Activated CD8-positive, alpha-beta memory T cell treated with anti-CD3 and anti-CD28 coated beads for 24 hours (primary cell): ENCODE measurements at places on chromosomes 3 and 15.

DNA sequence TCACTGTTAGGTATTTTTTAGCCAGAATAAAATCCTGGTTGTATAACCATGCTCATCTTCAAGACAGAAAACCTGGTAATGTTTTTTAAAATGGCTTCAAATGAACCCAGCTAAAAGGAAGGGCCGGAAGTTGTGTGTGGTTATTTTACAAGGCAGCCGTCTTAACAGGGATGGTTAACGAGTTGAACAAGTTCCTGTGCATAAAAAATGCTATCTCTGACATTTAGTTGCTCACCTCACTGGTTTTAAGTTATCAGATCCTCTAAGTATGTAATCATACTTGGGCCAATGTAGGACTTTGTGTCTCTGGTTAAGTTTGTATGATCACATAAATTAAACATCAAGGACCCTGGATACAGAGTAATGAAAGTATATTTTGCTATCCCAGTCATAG, 2.1 kb downstream of the ATP11B start:
- DNase-seq: no peak

- no peak for DNase-seq
These were observed 9.2 kb downstream of the PLIN1 start for GRCh38 chr15:89669941-89670340.

DNA sequence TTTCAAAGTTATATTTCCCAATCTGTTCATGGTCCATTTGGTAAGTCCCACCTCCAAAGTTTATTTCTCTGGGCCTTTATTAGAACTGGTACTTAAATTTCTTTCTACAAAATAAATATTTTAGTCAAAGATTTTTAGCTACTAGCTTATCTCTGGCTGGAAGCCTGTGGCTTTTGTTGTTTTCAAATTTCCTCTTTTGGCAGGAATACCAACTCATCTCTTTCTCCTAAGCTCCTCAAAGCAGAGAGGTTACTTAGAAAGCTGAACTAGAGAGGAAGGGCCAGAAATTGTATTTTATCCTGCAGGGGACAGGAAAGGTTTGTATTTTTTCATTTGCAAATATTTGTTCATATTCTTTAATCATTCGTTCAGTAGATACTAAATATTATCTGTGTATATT, 227.8 kb downstream of the TBL1XR1 start:
- no peak for DNase-seq

- no peak for DNase-seq
These were observed 40.7 kb upstream of the CHST2 start for GRCh38 chr3:143078883-143079282.

DNA sequence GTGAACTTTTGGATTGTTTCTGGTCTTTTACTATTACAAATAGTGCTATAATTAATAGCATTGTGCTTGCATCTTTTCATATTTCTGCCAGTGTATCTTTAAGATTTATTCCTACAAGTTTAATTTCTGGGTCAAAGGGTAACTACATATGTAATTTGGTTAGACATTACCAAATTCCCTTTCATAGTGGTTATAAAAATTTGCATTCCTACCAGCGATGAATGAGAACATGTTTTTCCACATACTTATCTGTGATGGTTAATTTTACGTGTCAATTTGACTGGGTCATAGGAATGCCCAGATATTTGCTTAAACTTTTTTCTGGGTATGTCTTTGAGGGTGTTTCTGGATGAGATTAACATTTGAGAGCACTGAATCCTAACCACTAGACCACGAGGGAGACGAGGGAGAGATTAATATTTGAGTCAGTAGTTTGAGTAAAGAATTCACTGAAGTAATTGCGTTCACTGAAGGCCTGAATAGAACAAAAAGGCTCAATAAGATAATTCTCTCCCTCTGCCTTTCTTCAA, 132.3 kb upstream of the NEO1 start:
- no peak for DNase-seq

DNA sequence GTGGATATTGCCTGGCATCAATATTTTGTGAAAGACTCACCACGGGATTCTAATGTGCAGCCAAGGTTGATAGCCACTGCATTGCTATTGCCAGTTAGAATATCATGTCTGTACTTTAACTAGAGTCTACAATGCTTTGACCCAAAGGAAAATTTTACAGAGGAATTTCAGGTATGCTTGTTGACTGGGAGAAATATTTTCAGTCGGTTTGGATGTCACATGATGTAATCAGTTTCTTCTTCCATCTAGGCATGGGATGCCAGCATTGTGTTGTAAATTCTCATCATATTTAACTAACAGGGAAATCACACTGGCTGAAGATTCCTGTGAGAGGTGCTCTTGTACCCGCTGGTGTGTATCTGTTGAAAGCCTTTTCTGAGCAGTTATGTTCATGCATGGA, 508.9 kb upstream of the ADAMTS9 start:
- no peak for DNase-seq

GRCh38 chr3:159616234-159616825, 372.3 kb upstream of the IL12A start:
- no peak for DNase-seq

GRCh38 chr3:189827108-189827507, 195.9 kb downstream of the TP63 start:
- no peak for DNase-seq

DNA sequence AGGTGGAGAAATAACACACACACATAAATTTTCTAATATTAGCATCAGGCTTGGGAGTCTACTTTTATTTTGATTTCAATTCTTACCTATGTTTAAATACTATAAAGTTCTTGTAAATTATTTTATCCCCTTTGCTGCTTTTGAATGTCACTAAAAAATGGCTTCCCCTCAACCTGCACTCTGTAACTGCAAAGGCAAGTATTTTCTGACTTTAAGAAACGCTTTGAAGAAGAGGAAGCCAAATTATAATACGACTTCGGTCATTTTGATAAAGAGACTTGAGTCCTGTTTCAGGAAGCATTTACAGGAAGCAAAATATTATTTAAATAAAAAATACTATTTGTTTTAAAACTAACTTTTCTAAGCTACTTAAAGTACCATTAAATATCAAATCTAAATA, 627.7 kb upstream of the AGTR1 start:
- DNase-seq: no peak

DNA sequence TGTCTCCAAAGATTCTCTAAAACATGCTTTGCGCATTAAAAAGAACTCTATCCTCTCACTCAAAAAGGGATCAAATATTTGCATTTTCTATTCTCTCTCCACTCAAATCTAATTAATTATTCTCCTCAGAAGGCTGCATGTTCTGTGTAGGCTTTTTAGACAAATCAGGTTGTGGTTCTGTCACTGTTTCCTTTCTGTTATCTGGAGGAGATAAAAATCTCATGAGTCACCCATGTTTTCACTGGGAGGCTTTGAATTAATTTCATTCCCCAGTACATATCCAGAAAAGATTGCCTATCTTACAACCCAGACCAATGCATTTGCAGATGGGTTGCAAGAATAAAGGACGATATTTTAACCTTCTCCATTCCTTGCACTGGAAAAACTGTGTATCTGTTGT, 446.5 kb downstream of the GRM7 start:
- no peak for DNase-seq

- no peak for DNase-seq
These were observed 23.5 kb downstream of the PAK2 start for GRCh38 chr3:196763179-196763578.

DNA sequence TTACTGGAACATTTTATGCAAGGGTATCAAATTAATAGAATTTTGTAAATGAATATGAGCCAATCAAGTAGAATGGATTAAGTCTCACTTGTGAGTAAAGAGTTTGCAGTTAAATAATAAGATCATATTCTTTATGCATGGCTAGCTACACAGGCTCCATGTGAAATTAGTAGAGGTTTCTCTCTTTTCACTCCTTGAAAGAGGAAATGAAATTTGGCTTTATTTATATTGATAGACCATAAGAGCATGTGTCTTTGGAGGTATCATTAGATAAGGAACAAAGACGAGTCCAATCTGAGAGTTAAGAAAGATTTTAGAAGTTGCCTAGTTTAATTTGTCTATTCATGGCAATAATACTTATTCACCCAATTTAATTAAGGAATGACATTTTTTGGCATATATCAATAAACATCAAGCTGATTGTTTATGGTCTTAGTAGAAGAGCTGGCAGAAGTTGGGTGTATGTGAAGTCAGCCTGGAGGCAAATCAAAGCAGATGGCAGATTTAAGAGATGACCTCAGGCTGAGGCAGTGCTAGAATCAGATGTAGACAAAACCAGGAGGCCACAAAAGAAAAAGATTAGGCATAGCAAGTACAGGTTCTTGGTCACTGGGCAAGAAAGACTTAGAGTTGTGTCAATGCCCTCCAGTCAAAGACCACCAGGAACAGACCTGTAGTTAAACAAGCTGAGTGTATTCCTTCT, 406.5 kb upstream of the ARHGEF26 start:
- no peak for DNase-seq

DNA sequence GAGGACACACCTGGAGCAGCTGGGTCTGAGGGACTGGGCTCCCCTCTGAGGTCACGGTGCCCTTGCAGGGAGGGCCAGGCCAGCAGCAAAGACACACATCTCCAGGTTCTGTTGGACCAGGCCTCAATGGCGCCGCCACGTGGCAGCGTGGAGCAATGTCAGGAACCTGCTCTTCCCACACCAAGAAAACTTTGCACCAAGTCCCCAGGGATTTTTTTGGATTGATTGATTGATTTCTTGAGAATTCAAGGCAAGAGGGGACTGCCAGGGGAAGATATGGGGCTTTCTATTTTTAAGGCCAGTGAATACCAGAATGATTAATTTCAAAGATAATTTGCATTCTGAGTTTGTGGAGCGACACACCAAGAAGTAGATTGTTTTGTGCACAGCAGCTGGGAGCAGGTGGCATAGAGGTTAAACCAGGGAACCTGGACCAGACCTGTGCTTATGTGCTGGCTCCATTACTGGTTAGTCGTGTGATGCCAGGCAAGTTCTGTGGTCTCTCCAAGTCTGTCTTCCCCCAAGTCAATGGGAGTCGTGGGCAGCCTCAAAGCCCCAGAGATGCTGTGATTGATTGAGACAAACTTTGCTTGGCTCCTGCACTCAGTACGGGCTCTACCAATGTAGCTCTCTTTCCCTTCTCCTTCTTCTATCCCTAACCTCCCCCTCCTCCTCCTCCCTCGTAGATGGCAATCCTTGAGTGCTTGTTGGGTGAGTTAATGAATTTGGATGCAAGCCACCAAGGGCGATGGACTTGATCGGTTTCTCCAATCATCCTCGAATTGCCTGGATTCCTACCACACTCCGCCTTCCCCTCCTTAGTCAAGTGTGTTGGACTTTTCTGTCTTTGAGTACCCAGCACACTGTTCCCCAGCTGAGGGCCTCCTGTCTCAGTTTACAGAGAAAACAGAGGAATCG, 96.2 kb upstream of the TRPM1 start:
- peak; percentile 72 for DNase-seq

DNA sequence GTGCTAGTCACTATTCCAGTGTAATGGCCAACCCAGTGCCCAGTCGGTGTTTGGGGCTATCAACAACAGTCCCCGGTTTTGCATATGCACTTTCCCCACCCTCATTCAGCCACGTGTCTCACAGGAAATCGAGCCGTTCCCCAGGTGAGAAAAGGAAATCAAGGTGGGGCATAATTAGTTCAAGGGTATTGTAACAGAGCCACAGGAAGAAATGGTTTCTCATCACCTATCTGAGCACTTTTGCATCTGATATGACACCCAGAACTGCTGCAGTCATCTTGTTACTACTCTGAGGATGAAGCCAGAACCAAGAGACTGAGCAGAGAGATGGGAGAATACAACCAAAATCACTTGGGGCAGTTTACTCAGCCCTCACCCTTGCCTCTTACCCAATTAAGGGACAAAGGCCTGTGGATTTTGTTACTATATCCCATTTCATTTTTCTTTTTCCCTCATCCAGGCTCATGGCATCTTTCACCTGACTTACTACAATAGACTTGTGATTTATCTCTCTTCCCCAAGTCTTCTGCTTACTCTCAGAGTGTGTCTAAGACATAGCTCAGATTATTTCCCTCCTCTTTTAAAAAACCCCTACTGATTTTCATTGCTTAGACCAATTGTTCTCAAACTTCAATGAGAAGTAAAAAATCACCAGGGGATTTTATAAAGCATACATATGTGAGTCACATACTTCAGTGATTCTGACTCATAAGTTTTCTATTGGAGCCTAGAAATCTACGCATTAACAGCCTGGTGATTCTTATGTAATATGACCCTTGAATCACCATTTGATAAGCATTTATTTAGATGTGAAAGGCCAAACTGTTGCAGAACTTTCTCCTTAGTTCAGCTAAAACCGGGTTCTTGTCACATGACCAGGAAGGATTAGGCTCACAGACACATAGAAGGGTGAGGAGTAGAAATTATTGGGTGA, 40.5 kb downstream of the TRAT1 start:
- DNase-seq: peak; percentile 63

- DNase-seq: no peak
These were observed 32.3 kb upstream of the UBE2Q2 start for GRCh38 chr15:75810874-75811498.

DNA sequence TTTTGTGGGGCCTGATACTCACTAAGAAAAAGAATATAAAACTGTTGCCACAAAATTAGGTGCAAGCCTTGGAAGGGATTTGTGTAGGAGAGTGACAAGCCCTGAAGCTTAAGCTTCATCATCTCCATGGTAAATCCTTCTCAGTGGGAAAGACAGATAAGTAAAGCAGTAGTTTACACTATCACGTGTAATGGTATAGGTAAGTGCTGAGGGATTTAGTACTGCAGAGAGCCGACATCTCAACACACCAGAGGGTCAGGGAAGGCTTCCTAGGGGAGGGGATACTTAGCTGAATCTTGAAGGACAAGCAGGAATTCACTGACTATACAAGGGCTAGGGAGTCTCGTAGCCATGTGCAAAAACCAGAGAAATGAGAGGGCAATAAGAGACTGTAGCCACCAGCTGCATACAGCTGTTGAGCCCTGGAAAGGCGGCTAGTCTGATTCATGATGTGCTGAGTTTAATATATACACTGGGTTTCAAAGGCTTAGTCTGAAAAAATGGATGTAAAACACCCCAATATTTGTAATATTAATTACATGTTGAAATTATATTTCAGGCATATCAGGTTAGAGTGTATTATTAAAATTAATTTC, 11.1 kb downstream of the SLC24A1 start:
- DNase-seq: no peak

GRCh38 chr3:172194702-172195406, 155.5 kb downstream of the FNDC3B start:
- no peak for DNase-seq

DNA sequence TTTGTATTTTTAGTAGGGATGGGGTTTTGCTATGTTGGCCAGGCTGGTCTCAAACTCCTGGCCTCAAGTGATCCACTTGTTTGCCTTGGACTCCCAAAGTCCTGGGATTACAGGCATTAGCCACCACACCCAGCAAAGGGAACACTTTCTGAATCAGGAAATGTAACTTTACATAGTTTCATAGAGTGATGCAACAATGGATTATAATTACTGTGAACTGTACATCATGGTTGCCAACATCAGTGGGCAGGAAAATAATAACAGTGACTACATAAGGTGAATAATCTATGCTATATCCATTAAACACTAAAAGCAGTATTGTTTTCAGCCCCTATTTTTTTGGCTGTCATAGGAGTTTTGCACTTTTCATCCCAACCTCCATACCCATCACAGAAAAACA, 5.0 kb upstream of the KPNA1 start:
- no peak for DNase-seq

- no peak for DNase-seq
These were observed 32.8 kb downstream of the CACNA2D2 start for GRCh38 chr3:50470658-50471057.
